HL-60 (cell line): ENCODE measurements at places on chromosomes 3 and 15.
A peak's percentile ranks its signal among the peaks of the same experiment; 100 is the strongest.

GRCh38 chr3:59558906-59559720, 509.3 kb upstream of the CFAP20DC start:
- DNase-seq: no peak

DNA sequence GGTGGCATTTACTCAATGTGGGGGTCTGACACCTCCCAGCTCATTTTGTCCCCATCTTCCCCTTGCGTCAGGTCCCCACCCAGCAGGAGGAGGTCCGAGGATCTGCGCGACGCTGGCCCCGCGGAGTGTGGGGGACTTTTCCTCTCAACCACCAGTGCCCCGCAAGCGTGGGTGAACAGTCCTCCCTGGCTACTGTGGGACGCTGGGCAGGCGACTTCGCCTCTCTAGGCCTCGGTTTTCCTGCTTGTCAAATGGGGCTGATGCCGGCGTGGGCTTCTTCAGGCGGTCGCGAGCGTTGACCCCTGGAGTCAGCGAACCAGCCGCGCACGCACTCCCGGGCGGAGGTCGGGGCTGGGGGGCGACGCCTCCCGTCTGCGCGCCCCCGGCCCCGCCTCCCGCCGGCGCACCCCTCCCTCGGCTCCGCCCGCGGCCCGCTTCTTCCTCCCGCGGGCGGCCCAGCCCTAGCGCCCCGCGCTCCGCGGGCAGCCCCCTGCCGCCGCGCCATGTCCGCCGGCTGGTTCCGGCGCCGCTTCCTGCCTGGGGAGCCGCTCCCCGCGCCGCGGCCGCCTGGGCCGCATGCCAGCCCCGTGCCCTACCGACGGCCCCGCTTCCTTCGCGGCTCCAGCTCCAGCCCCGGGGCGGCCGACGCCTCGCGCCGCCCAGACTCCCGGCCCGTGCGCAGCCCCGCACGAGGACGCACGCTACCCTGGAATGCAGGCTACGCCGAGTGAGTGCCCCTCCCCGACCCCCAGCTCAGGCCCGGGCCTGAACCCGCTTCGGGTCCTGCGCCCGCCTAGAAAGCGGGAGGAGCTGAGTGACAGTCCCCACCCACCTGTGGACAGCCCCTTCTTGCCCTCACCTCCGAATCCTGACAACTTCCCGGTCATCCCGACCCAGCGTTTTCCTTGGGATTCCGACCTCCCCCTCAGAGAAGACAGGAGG, at the start of gene PPM1M:
TSS of gene PPM1M (plus strand) at position 438 of the 942 bp plus-strand sequence. CDS start at position 504, 66 bp downstream.
- DNase-seq: no peak

DNA sequence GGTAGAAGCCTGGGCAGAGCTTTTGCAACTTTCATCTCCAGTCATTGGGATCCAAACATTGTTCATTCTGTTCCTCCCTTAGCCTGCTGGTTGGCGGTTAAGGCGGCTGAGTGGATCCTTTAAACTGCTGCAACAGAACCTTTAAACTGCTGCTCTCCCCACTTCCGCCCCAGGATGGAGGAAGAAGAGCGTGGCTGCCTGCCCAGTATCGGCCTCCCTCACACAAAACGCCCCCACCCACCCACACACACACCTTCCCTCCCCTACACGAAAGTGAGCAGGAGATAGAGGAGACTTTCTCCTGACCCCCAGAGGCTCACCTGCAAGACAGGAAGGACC, 460 bp upstream of the ZMAT3 start:
- DNase-seq: peak; percentile 51

GRCh38 chr3:24270204-24270691, 224.4 kb downstream of the THRB start:
- DNase-seq: no peak

DNA sequence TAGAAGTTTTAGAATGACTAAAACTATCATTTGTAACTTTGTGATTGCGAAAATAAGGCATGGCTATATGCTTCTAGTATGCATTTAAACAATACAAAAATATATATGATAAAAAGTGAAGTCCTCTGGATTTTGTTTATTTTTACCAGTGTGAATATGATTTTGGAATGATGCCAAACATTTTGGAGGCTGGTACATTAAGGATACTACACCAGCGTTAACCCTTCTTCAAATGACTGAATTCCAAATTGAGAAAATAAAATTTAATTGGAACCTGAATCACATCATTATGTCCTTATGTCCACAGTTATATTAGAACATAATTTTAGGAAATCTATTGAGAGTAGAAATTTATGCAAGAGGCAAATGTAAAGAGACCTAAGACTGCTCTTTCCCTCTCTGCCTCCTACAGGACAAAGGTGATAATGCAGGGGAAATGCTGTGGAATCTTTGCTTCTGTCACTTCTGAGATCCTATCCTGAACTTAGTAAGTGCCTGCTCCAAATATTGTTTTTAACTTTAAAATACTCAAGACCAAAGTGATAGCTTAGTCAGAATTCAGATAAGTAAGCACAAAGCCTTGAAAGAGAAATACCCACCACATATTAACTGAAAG, 121.1 kb upstream of the NANOGP8 start:
- peak; percentile 13 for DNase-seq

GRCh38 chr15:40893019-40893670, 1.1 kb upstream of the VPS18 start:
- no peak for DNase-seq

DNA sequence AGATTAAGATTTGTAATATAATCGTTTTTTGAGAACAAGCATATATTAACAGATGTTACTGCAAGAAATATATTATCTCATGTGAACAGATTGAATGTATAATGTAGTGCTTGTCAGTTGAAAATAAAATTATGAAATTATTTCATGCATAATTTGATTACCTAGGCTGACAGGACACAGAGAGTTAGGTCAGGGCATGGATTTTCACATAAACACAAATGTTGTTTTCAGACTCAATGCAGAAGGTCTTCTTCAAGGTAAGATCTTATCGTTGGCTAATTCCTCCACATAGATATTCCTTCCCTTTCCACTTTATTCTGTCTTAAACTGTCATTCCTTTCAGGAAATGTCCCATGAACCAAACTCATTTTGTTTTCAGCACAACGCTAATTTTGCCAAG, 20.1 kb upstream of the TM4SF1 start:
- DNase-seq: no peak

DNA sequence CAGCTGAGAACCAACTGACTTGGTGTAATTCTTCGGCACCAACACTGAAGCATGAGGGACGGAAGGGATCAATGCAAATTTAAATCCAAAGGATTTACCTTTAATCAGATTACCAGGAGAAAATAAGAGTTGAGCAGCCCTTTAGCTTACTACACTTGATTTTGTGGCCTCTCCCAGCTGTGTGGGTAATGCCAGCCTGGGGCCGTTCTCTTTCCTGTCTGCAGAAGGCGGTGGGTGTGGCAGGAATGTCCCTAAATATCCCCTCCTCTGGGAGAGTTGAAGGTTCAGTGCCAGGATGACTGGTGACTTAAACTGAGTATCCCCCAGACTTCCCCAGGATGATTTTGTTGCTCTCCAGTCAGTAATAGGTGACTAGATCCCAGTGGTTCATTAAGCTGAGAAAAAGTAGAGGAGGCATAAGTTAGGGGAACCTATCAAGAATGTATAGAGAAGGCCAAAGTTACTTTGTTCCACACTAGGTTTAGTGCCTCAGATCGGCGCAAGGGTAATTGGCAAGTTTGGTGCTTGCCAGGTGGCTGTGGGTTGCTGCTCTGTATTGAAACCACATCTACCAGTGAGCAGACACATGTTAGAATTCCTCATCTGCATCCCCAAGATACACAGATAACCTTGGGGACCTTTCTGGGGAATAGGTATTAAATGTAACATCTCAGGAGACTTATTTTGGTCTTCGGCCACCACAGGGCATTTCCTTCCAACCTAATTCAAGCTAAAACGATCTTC, 23.1 kb downstream of the MAPKBP1 start:
- no peak for DNase-seq

- DNase-seq: peak; percentile 9
Observed at GRCh38 chr15:48800811-48801455, 9.9 kb downstream of the CEP152 start.

DNA sequence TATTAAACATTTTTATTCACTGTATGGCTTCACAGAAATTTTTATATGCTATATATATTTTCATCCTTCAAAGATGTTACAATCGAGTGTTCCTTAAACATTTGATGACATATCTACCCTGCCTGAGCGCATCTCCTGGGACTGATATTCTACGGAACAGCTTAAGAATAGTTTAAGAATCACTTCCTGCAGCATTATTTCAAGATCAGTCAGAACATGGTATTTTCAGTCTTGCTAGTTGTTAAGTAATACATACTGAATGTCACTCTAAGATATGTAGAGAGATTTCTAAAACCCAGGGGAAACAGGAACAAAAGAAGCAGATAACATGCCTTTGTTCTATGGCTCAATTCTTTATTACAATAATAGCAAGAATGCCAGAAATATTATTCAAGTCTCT, 8.7 kb downstream of the COL8A1 start:
- DNase-seq: no peak

GRCh38 chr3:170707899-170708298, 122.0 kb upstream of the SLC7A14 start:
- no peak for DNase-seq
